ENCODE measurements at places on chromosomes 16 and 17.

GRCh38 chr16:58345574-58346354 lies 46.5 kb upstream of the GINS3 start:
- DNase-seq: no peak

DNA sequence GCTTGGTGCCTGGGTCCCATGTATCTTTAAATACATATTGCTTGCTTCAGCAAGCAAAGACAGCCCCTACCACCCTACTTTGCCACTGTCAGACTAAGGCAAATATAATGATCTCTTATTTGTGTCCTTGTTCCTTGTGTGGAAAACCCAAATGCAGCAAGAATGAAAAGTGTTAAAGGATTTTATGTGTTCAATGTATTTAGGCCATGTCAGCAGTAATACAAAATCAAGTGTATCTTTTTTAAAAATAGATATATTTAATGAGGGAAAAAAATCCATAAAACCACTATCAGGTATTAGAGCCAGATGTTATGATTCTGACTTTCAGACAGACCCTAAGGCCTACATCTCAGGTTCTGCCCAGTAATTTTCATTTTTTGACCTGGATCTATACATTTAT lies 374.5 kb downstream of the SEC14L1 start:
- DNase-seq: no peak

DNA sequence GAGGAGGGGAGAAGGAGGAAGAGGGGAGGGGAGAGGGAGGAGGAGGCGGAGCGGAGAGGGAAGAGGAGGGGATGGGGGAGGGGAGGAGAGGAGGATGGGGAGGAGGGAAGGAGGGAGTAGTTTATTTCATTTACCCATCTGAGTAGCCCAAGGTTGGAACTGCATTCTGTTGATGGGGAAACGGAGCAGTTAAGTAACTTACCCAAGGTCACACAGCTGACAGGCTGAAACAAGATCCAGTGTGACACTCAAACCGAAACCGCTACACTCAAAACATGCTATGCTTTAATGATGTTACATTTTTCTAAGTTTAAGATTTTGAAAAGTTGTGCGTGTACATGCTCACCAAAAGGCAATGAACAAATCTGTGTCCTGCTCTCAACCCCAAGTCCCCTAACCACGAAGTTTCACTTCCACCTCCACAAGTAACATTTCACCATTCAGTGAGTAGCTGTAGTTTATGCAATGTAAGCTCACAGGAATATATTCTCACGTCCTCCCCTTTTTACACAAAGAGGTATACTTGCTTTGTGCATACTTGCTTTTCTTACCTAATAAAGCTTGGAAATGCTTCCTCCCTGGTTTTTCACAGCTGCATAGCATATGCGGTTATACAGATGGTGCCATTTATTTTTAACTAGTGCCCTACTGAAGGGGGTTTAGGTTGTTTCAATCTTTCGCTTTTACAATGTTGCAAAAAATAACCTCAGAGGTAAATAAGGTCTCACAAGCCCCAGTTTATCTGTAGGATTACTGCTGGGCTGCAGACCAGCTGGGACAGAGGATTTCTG lies 275.3 kb downstream of the PARN start:
- no peak for DNase-seq

DNA sequence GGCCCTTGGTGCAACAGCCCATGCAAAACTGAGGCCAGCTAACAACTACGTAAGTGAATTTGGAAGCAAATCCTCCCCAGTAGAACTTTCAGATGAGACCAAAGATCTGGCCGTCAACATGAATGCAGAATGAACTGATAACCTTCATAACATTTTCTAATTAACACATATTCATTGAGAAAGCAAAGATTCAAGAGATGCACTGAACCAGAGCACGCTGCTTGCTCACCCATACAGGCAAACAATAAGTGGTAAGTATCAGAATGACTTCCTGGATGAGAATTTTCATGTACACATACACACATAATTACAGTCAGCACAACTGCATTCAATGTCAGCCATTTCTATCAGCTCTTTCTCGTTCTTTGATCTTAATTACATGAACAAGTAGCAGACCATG lies 30.6 kb downstream of the XYLT1 start:
- no peak for DNase-seq

DNA sequence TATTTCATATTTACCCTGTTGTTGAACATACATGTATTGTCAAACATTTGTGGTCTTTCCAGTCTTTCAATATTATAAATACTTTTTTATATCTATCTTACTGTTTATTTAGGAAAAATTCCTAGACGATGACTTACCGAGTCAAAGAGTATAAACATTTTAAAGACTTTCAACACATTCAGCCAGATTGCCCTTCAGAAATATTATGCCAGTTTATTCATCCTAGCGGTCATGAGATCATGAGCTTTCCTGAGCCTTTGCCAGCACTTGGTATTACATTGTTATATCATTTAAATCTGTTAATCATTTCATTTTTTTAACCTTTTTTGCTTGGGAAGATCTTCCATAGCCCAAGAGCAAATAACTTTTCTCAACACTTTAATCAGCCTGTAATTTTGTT lies 197.4 kb downstream of the SPECC1 start:
- DNase-seq: peak; percentile 72

GRCh38 chr16:88347656-88348376 lies 34.9 kb upstream of the ZNF469 start:
- DNase-seq: no peak

GRCh38 chr16:86761111-86762031 lies 183.0 kb downstream of the FOXL1 start:
- peak; percentile 32 for DNase-seq

DNA sequence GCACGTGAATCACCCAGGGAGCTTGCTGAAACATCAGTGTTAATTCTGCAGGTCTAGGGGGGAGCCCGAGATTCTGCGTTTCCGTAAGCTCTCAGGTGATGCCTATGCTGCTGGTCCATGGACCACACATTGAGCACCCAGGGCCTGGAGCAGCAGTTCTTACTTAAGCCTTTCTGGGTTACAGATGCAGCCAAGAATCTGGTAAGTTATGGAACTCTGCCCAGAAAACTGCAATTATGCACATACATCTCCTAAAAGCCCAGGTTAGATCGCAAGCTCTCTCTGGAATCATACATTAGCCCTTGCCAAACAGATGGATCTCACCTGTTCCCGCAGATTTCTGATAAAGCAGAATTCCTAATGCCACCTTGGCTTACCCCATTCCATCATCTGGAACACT lies 265.9 kb upstream of the SALL1 start:
- no peak for DNase-seq

- no peak for DNase-seq
Observed at GRCh38 chr16:23013484-23013883, 135.8 kb downstream of the USP31 start.

DNA sequence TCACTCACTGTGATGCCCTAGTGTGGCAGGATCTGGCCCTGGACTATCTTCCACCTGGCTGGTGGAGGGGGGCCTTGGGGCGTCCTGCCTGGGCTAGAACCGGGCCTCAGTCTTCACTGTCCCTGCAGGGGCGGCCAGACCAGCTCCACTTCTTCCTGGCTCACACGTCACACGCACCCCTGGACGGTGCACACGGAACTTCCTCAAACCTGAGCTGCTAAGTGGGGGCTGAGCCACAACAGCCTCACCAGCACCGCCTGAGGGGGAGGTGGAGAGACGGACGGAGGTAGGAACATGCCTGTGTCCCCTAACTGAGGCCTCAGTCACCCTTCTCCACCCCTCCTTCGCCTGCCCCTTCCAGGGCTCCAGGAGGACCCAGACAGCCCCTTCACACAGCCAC lies 36.6 kb downstream of the TIMM22 start:
- DNase-seq: no peak
